Activated naive CD4-positive, alpha-beta T cell (primary cell): ENCODE measurements at places on chromosomes 2 and 18.

- no peak for DNase-seq
Observed at GRCh38 chr2:147520817-147521216, 324.0 kb upstream of the ACVR2A start.

DNA sequence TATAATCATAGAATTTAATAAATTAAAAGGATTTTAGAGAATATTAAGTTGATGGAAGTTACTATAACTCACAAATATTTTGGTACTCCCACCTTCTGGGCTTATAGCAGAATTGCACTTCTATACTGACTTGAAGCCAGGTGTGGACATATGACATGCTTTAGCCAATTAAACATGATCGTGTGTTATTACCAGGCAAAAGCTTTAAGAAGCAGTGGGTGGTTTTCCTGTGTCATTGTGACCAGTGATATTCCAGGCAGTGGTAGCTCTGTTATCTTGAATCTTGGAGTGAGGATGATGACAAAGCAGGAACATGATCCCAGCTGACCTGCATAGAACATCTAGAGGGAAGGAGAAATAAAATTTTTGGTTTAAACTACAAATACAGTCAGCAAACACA is 370.9 kb upstream of the ZEB2 start:
- no peak for DNase-seq

DNA sequence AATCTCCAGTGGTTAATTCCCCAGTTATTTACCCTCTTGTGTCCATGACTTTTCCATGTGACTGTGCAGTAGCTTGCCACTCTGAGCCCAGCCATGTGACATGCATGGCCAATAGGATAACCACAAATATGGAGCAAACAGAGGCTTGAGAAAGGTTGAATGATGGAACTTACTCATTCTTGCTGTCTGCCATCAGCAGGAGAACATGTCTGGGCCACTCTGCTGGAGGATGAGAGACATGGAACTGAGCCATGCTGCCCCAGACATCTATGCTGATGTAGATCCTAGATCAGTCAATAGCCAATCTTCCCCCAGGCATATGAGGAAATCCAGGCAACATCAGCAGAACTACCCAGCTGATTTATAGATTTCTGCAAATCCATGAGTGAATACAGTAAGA is 992.3 kb upstream of the FANCL start:
- no peak for DNase-seq

DNA sequence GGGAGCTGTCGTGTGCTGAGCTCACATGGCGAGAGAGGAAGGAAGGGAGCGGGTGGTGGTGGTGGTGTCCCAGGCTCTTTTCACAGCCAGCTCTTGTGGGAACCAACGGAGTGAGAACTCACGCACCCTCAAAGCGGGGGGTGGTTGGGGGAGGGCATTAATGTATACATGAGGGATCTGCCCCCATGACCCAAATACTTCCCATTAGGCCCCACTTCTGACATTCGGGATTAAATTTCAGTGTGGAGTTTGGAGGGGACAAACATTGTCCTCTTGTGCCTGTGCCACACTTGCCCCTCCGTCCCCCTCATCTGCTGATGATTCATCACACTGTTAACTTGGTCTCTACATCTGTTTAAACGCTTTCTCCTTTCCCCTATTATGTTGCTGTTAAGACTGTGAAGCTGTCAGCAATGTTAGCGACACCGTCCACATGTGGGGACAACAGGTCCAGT is 22.5 kb downstream of the INPP4A start:
- DNase-seq = no peak

- DNase-seq = no peak
Observed at GRCh38 chr18:62030091-62030985, 137.5 kb upstream of the RNF152 start.

DNA sequence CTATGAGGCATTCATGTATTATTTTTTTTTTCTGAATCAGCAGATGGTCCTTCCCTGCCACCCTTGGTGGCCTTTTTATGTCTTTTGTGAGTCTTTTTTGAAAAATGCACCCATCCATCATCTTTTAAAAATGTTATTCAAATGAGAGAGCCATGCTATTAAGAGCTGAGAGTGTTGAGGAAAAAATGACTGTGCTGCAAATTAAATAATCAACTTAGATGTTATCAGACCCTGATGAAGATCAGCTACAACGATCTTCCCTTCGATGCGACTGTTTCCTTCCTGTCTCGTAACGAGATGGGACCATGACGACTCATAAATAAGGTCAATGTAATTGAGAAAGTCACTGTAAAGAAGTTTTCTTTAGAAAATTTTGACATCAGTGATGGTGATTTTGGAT is 44.4 kb downstream of the TRIB2 start:
- DNase-seq = no peak

- no peak for DNase-seq
Observed at GRCh38 chr2:233101816-233102215, 41.7 kb downstream of the INPP5D start.

GRCh38 chr2:121220995-121221394 is 64.0 kb downstream of the TFCP2L1 start:
- no peak for DNase-seq

DNA sequence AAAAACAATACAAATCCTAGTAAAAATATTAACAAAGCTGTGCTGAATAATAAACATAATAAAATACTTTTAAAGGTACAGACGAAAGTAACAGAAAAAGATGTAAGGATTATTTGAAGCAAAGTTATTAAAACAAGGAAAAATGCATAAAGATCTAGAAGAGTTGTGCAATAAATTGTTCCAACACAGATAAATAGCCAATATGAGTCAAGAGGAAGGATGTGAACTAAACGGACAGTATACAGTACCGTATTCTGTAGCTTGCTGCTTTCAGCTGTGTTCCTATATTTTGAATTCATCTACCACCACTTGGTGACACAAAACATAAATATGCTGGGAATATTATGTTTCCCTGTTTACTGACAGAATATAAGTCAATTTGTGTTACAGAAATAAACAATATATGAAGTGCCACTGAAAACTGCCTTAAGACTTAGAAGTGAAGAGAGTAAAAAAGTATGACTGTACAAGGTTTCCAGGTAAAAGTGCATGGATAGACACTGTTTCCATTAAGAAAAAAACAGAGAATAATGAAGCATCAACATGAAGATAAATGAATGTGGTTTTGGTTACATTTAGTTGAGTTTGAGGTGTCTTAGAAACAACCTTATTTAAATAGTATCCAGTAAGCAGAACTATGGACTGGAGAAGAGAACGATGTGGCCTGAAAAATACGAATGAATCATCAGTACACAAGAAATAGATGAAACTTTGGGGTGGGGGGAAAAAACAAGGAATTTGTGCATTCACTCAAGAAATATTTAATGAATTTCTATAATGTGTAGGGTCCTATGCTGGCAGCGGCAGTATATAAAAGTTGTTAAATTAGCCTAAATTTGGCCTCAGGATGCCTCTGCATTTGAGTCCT is 13.1 kb downstream of the PPP3R1 start:
- DNase-seq = no peak

- no peak for DNase-seq
Observed at GRCh38 chr2:31000970-31001369, 137.3 kb downstream of the GALNT14 start.

DNA sequence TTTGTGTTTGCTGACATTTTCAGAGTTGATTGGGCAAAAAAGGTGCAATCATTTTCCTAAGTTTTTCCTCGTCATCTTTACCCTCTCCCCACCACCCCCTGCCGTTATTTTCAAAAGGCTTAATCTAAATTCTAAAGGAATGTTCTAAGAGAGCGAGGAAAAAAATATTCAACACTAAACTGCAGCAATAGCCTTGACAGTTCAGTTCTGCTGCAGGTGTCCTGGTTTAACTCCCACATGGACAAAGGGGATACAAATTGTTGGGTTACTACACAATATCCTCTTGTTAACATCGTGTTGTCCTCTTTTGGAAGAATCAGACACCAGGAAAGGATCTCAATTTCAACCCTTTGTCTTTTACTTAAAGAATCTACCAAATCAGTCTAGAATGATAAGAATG is 696.5 kb downstream of the NRXN1 start:
- DNase-seq = no peak

DNA sequence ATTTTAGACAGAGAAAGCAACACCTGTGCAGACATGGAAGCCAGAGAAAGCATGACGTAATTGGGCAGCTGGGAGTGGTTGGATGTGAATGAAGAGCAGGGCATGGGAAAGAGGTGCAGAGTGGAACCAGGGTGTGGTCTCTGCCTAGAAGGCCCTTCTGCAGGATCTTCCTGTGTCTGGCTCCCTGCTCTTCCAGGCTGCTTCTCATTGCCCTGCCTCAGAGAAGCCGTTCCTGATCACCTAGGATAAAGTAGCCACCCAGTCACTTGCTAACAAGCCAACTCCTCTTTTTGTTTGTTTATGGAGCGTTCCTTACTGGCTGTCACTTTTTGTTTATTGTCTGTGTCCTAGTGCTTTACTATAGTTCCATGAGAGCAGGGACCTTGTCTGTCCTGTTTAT is 28.5 kb downstream of the GALNT1 start:
- no peak for DNase-seq

DNA sequence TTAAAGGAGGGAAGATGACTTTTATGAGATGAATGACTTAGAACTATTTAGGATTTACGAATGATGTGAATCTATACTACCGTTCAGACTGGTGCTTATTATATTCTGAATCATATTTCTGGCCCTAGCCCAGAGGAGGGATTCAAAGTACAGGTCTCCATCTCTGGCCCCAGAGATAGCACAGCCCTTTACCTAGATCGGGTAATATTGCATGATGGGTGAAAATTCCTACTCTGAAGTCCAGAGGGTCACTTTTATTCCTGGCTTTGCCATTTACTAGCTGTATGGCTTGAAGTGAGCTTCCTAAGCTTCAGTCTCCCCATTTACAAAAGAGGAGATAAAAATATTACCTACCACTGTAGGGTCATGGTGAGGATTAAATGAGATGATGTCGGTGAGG is 135.8 kb upstream of the OSR1 start:
- no peak for DNase-seq

DNA sequence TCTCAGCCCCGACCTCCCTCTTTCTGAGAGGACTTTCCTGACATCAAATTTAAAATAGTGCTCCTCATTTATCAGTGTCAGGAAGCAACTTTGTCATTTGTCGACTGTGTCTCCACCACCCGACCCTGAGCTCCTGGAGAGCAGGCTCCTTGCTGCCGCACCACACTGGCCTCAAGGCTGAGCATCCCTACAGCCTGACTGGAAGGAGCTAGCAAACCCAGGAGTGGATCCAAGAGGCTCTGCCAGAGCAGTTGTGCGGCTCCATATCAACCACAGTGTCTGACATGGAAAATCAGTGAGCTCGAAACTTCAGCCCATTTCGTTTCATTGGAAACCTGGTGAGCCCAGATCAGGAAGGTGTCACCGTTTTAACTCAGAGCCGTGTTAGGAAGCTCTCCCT is 125.2 kb downstream of the PTGR3 start:
- no peak for DNase-seq

DNA sequence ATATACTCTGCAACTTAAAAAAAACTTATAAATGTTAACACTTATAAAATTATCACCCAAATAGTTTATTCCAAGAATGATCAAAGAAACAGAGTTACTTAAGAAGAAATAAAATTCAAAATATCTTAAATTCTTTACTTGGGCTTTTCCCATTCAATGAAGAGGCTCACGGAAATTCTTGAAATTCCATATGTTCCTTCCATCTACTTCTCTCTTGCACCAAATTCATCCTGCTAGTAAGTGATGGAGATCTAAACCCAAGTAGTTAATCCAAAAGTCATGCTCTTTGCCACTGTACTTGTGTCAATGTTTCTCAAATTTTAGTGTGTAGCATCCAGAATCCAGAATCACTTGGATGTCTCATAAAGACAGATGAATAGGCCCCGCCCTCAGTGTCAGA is 465.9 kb downstream of the TXNL1 start:
- no peak for DNase-seq

DNA sequence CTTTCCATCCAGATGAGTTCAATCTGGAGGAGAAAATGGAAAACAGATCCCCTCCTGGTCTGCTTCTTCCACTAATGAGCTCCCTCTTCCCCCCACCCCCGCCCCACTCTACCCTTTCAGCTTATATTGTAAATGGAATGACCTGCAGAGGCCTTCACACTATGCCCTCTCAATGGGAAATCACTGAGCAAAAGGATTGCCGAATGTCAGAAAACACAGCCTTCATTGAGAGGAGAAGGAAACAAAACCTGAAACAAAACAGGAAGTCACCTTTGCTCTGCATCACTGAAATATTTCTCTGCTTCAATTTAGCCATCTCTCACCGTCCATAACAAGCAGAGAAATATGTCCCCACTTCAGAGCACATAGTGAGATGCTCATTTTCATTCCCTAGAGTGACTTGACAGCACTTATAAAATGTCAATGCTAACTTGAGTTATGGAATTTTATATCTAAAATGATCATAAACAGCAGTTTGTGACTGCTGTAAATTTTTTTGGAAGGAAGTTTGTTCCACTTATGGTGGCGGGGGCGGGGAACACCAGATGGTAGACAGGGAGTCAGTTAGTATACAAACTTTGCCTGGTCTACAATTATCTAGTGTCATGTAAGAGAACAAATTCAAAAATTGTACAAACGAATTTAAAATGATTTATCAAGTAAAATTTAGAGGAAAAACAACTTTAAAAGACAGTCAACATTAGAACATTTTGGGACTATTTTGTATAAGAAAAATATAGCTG is 1.8 kb upstream of the FRZB start:
- DNase-seq = no peak

- DNase-seq = no peak
Observed at GRCh38 chr2:45115181-45115580, 105.9 kb upstream of the SIX2 start.

DNA sequence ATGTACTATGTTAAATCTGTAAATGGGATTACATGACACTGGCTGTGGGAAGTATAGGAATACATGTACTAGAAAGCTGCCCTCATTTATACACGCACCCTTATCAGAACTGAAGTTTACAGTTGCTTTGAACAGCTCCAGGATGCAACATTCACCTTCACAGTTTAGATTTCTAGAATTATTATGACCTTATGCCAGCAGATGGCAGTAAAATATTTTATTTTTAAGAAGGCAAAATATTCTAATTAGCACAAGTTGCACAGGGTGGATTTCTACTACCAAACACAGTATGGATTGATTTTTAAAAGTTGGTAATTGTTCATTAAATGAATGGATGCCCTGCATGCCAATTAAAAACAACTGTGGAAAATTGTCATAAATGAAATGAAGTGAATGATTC is 670.4 kb downstream of the KCNJ3 start:
- DNase-seq = no peak

GRCh38 chr2:105141099-105141614 is 100.4 kb upstream of the GPR45 start:
- no peak for DNase-seq

DNA sequence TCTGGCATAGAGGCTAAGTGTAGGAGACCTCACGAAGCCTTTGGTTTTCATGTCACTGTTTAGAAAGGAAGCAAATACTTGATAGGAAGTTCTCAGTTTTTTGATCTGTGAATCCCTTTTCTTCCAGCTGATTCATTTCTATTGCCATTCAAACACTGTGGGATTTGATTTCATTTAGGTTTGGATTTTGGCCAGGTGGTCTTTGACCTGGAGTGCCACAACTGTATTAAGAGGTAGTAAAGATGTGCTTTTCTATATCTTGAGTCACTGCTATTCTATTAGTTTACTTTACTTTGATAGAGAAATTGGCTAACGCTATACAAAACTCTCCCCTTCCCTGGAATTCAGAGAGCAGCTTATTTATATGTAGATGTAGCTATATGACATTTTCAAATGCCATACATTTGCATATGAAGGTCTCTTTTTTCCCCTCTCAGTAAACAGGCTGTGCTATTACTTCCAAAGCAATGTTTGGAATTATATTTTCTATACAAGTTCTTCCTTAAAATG is 132.4 kb upstream of the CAVIN2 start:
- no peak for DNase-seq

- no peak for DNase-seq
Observed at GRCh38 chr2:188051706-188052105, 240.0 kb upstream of the GULP1 start.

GRCh38 chr2:159091976-159092375 is 123.5 kb downstream of the TANC1 start:
- DNase-seq = no peak
